Ascending aorta (tissue), 2 donors: ENCODE measurements at places on chromosomes 1 and 21.

DNA sequence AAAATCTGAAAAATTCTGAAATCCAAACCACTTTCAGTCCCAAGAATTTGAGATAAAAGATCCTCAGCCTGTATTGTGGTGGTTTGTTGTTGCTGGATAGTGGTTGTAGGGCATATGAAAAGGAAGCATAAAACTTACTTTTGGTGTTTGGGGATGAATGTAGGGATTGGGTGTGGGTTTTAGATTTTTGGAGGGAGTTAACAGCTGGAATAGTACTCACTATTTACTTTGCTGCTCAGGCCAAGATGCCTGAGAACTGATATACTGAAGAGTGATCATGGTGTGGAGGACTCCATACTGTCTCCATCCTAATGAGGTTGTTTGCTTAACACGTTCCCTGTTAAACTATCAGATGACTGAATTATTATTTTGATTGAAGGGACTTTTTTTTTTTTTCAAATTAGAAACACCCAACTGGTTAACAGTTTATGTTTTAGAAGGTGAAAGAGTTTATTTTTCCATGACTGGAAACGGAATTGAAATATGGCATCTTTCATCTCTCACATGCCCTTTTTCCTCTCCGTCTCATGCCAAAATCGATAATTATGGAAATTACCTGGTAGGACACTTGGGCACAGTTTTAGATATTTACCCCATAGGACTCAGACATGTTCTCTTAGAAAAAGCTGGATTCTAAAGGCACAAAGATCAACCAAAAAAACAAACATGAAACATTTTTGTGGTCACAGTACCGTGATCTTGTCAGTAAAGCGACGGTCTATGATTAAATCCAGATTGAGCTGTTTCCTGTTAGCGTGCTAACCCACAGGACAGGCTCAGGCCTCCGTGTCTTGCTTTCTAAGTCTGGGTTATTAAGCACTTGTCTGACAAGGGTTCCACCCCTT, 37.3 kb downstream of the RGL1 start:
- DNase-seq, result no peak

DNA sequence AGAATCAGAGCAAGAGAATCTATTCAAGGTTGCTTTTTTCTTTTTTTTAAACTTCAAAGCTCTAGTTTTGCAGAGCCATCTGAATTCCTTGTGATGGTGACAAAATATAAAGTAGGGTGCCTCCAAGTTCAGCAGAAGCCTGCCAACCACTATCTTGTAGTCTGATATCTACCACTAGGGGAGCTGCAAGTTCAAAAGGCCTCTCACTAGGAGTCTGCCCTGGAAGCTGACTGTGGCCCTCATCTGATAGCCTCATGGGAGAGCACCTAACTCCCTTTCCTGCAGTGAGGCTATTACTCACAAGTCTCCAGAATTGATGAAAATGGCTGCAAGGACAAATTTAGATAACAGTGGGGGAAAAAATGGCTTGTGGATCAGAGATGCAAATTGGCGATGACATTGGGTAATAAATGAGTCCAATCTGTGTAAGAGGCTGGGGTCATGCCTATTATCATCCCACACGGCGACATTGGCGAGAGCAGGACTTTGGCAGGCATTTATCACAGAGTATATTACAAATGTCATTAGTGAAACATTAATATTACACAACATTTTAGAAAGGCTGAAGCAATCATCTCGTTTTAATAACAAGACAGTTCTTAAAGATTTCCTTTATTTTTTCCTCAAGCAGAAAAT, 10.7 kb upstream of the ZP4 start:
- DNase-seq, result no peak

- DNase-seq, result no peak
These were observed 116.2 kb downstream of the HMCN1 start for GRCh38 chr1:185850366-185850765.

DNA sequence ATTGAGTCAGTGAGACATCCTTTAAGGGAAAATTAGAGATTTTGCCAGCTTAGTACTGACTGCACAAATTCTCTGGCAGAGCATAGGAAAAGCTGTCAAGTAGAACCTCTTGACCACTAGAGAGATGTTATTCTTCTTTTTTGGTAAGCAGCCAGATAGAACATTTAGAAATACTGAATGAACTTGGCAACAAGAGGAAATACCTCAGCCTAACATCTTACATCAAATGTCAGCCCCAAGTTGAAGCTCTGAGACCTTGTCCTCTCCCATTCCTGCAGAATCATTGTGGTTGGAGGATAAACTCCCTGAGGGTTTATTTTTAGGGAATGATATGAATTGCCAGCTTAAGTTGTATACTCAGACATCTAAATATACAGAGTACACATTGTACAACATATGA, 53.5 kb downstream of the MIGA1 start:
- DNase-seq, result no peak

- DNase-seq, result no peak
These were observed 2.7 kb downstream of the RORC start for GRCh38 chr1:151828921-151829320.

GRCh38 chr1:13708380-13708982, 8.5 kb downstream of the PRDM2 start:
- no peak for DNase-seq

DNA sequence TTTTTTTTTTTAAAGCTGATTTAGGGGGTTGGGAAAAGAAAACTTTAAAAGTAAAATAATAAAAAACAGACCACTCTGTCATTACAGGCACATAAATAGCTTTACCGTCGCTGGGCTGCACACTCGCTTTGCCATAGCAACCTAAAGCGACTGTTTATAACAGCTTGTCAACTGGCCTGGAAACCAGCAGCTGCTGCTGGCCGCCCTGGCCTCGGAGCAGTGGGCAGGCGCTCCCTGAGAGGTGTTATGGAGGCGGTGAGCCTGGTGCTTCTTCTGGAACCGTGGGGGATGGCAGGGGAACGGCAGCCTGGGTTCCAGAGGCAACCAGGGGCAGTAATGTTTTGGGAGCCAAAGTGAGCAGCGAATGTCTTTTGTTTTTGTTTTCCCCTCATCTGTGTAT, 45.7 kb downstream of the ATP2B4 start:
- peak; percentile 44 for DNase-seq
